Brain pericyte (primary cell): ENCODE measurements at places on chromosomes 5 and 9.

DNA sequence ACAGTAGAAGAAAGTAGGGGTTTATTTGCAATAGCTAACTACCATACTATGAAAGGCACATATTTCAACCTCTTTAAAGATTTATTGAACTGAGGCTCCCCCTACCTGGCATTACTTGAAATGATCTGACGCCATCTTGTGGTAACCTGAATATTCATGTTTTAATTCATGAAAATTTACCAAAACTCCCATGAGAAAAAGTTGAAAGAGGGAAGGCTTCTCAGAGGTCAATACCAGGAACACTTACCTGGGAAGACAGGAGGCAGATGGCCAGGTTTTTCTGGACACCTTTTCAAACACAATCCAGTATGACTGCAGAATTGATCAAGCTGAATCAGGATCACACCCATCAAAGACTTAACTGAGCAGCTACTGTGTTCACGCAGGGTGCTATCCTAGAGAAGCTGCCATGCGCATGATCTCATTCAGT is 9.4 kb downstream of the PRELID2 start:
- DNase-seq, result peak; percentile 20

DNA sequence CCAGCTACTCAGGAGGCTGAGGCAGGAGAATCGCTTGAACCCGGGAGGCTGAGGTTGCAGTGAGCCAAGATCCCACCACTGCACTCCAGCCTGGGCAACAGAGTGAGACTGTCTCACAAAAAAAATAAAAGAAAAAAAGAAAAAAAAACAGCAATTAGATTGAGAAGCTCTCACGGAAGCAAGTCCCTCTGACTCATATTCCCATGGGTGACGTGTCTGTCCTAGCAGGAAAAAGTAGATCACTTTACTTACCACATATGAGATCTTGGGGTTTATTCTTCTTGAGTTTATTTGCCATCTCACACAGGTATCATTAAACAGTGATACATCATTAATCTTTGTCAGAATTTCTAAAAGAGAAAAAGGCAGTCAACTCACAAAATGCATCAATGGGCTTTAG is 62.6 kb downstream of the SUSD1 start:
- DNase-seq, result no peak

DNA sequence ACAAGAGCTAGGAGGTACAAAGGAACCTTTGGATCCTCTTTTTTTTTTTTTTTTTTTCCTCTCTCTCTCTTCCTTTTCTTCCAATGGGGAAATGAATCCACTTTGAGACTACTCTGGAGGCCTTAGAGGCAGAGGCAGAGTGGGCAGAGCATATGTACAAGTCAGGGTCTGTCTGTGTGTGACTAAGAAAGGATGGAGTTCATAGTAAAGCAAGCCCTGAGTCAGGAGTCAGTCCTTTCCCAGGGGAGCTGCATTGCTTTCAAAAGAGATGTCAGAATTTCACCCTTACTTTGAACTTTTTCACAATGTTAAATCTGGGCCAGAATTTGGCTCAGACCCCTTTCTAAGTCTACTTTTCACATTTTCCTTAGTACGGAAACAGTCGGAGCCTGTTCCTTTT is 792.4 kb upstream of the C9orf72 start:
- DNase-seq, result no peak

- no peak for DNase-seq
Observed at GRCh38 chr9:11356067-11356466, 743.3 kb upstream of the PTPRD start.

DNA sequence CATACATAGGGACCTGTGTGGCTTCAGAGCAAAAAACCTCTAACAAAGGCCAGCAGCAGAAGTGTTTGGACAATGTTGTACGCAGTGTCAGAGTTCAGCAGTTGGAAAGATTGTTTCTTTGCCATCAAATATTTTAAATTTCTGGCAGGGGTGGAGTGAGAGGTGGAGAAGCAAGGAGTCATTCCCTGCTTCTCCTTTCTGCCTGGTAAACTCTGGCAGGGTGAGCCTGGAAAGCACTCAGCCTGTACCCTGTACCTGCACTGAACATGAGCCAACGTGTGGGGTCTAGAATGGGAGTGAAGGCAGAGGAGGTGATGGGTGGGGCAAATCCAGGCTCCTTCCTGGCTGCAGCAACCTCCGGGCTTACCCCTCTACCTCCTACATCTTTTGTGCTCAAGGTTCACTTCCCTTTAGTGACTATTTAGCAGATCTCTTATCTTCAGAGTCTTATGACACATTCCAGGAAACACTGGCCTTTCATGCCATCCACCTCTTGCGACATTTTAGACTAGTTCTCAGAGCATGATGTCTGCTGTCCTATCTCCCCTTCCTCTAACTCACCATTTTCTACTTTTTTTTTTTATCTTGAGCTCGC is 445.0 kb upstream of the PIK3R1 start:
- DNase-seq, result no peak

- DNase-seq, result no peak
Observed at GRCh38 chr5:142670804-142671203, 15.1 kb downstream of the FGF1 start.

DNA sequence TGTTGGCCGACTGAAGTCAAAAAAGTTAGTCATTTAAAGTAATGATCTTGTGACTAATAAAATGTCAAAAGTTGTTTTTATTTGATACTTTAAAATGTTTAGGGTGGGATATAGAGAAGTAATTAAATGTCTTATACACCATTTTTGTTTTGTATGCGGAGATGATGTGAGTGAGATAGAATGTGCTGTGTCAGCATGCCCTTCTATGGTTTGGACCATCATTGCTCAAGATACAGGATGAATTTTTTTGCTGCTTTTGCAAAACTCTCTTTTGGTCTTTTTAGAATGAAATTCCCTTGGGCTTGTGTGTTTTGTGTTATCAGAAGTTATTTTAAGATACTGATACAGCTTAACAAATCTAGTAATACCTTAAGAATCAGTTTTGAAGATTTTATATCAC is 12.5 kb downstream of the SRFBP1 start:
- DNase-seq, result no peak

DNA sequence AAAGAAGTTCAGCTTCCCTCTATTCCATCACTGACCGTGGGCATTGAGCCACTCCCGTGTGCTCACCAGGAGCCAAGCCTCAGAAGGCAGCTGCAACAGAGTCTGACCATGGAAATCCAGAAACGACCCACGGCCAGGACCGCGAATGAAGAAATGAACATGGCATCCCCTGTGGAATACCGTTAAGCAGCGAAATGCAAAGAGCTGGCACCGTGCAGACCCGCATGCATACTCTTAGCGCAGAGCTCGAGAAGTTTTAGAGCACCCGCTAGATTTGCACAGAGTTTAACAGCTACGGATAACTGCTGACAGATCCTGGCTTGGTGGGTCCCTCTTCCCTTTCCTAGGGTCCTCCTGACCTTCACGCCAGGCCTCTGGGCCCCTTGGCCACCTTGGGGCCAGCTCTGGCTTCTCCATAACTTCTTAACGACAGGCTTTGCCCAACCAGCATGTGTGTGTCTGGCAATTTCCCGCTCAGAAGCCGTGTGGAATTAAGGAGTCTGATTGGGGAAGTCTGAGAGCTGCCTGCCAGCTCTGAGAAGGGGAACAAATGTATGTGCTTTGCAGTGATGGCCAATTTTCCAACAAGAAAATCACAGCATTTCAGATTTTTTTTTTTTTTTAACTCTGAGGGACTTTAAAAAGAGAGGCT is 75.3 kb upstream of the COL5A1 start:
- DNase-seq, result no peak

GRCh38 chr5:157387683-157388093 is 72.3 kb upstream of the NIPAL4 start:
- DNase-seq, result peak; percentile 81

DNA sequence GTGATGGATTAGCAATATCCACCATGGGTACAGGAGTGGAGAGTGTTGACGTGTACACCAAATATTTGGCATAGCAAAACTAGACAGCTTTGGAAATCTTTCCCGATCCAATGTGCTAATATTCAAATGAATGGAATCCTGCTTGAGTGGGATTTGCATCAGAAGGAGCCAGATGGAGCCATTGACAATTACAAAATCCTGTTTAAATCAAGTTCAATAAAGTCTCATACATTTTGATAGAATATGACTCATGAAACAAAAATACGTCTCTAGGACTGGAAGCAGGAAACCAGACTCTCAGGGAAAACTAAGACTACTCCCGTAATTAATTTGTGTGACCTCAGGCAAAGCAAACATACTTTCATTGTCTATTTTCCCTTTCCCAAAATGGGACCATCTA is 13.0 kb downstream of the TNC start:
- DNase-seq, result no peak

GRCh38 chr5:172213126-172213525 is 19.2 kb downstream of the EFCAB9 start:
- DNase-seq, result no peak

GRCh38 chr5:107564931-107565372 is 105.8 kb downstream of the EFNA5 start:
- peak; percentile 59 for DNase-seq

GRCh38 chr5:61279725-61280124 is 52.3 kb upstream of the ZSWIM6 start:
- no peak for DNase-seq

- DNase-seq, result no peak
Observed at GRCh38 chr9:101858026-101858425, 119.6 kb upstream of the GRIN3A start.

DNA sequence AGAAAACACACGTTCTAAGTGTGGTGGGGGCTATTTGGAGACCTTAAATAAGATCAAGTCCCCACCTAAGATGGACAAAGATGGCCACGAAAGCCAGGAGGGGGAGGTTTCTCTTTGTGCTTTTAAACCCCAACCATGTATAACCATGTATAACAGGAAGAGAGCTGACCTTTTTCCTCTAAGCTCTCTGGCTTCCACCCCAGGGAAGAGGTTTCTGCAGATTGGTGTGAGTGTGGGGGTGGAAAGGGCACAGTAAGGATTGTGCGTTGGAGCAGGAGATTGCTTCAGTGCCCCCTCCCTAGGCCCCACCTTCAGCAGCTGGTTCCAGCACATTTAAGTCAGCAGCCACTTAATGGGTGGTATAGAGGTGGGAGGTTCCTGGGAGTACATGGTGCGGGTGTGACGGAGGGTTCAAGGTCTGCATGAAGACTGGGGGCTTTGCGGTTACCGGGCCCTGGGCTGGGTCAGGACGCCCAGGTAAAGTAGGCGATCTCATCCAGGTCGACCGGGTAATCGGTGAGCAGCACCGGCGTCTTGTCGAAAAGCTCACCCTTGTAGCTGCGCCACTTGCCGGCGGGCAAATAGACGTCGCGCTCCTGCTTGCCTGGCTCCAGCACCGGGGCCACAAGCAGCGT is 6.2 kb downstream of the MYORG start:
- DNase-seq, result no peak

GRCh38 chr5:172571413-172571812 is 69.7 kb upstream of the NEURL1B start:
- no peak for DNase-seq

DNA sequence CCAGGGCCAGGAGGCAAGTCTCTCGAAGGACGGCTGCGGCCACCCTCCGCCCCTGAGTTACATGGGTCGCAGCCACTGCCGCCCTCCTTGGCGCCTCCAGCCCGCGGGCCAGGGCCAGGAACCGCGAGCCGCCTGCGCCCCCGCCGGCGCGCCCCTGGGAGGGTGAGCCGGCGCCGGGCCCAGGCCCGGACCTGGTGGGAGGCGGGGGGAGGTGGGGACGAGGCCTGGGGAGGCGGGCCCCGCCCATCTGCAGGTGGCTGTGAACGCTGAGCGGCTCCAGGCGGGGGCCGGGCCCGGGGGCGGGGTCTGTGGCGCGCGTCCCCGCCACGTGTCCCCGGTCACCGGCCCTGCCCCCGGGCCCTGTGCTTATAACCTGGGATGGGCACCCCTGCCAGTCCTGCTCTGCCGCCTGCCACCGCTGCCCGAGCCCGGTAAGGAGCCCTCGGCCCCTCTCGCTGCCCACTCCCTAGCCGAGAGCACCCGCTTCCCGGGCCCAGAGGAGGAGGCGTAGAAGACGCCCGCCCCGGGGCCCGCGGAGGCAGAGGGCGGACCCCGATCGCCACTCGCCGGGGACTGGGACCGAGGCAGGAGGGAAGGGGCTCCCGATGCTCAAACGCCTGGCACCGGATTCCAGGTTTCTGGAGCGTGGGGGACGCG is at the start of gene ASS1:
Gene ASS1, plus strand, starts transcription at position 397 of the 657 bp plus-strand sequence. CDS start 7,268 bp downstream, outside the sequence.
- DNase-seq, result no peak

DNA sequence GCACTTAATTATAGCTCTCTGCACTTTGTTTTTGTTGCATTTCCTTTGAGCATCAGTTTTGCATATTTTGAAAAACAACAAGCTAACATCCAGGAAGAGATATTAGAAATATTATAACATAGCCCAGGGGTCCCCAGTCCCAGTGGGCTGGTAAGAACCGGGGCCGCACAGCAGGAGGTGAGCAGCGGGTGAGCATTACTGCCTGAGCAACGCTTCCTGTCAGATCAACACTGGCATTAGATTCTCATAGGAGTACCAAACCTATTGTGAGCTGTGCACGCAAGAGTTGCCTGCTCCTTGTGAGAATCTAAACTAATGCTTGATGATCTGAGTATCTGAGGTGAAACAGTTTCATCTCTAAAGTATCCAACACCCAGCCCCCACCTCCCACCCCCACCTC is 675.9 kb upstream of the ZNF608 start:
- DNase-seq, result no peak

DNA sequence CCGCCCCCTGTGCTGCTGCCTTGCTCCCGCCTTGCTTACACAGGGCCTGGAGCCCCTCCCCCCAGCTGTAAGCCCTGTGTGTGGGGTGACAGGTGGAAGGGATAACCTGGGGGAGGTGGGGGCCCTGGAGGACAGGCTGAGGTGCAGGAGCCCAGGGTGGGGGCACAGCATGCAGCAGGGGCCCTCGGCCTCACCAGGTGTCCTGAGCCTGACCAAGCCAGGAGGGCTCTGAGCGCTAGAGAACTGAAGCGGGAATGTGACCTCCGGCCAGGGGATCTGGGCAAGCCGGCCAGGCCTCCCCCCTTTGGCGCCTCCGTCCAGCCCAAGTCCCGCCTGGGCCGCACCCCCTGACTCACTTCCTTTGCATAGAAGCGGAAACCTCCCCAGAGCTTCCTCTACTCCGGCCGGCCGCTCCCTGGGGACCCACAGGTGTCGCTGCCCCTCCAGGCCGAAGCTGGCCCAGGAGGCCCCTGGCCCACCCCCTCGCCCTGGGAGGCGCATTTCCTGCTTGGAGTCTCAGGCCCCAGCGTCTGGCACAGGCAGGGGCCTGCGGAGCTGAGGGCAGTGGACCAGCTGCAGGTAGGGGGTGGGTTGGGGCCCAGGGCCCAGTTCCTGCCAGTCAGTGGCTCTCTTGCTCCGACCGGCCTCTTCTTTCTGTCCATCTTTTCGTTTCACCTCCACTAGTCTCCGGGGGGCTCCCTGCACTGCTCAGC is at the start of gene TOR4A:
Gene TOR4A, plus strand, starts transcription at position 398 of the 713 bp plus-strand sequence. CDS start 964 bp downstream, outside the sequence.
- DNase-seq, result no peak

- DNase-seq, result no peak
Observed at GRCh38 chr9:76738402-76738801, 25.8 kb upstream of the PCA3 start.

DNA sequence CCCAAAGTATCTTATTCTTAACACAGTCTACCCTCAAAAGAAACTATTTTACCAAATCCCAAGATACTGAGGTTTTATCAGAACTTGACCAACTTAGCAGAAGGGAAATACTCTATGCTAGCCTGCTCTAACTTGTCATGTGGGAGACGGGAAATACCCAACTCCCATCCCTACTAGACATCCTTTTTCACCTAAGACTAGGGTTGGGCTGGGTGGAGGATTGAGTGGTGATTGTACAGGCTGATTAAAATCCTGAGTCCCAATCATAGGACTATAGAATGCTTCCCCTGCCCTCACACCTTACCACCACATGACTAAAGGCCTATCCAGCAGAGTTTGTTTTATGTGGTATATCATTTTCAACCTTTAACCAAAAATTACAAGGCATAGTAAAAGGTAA is 786.5 kb downstream of the TAF11L14 start:
- peak; percentile 1 for DNase-seq

- DNase-seq, result no peak
Observed at GRCh38 chr5:132446621-132447020, 44.0 kb downstream of the IRF1 start.

- DNase-seq, result no peak
Observed at GRCh38 chr9:109496218-109496617, 1.9 kb downstream of the PTPN3 start.
